ENCODE measurements at places on chromosomes 3 and 15.
A peak's percentile ranks its signal among the peaks of the same experiment; 100 is the strongest.

- no peak for DNase-seq
Measured at GRCh38 chr15:39888809-39889208, 31.3 kb downstream of the GPR176 start.

- peak; percentile 3 for DNase-seq
Measured at GRCh38 chr3:86969500-86970189, 21.3 kb downstream of the VGLL3 start.

- no peak for DNase-seq
Measured at GRCh38 chr3:119861681-119862080, 79.8 kb downstream of the NR1I2 start.

- no peak for DNase-seq
Measured at GRCh38 chr3:28575746-28576613, 227.4 kb upstream of the AZI2 start.

DNA sequence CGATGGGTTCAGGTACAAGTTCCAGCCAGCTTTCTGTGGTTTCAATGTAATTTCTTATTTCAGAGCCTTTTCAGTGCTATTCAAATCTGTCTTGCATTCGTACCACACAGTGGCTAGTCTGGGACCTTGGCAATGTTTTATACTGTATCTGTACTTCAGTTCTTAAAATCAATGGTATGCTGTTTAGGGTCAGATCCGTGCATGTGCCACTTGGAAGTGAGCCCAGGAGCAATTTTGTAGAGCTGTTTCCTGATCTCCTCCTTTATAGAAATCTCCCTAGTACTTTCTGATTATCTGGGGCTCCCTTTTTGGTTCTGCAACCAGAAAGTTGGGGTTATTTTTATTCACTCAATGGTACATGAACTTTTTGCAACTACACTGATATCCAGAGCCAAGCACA is 59.5 kb upstream of the NDUFB4 start:
- DNase-seq: no peak

DNA sequence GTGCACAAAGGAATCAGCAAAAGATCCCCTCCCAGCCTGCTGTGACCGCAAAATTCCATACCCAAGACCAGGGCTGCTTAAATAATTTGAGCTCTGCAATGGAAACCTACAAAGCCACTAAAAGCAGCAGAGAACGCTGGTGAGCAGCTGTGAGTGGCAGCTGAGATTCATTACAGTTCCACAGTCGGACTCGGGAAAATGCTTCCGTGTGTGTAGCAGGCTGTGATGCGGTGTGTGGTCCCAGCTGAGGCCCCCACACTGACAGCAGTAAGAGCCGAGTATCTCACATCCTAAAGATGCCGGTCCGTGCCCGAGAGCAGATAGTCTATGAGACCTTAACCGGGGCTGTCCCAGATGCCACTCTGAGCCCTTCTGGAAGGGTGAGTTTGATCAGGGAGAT is 37.4 kb downstream of the TM2D3 start:
- no peak for DNase-seq

DNA sequence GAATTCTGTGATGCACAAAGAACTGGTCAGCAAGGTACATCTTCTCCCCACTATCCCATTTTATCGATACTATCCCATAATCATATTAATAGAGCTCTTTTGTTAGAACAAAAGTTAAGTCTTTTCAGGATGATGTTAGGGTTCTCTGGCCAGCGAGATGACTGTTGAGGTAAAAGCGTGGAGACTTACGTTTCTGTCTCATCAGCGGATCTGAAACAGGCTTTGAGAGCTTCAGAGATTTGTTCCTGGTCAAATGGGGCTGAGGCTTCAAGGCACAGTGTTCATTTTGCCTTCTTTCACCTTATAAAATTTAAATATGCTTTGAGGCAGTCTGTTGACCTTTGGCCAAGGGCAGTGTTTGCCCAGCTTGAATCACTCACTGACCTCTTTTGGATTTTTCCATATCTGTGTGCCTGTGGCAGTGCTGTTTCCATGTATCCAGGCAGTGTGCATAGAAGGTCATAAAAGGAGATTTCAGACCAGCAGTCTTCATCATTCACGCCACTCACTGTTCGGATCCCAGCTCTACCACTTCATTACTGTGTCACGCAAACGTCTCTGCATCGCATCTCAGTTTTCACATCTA is 3.1 kb downstream of the ADAMTSL3 start:
- DNase-seq: no peak

DNA sequence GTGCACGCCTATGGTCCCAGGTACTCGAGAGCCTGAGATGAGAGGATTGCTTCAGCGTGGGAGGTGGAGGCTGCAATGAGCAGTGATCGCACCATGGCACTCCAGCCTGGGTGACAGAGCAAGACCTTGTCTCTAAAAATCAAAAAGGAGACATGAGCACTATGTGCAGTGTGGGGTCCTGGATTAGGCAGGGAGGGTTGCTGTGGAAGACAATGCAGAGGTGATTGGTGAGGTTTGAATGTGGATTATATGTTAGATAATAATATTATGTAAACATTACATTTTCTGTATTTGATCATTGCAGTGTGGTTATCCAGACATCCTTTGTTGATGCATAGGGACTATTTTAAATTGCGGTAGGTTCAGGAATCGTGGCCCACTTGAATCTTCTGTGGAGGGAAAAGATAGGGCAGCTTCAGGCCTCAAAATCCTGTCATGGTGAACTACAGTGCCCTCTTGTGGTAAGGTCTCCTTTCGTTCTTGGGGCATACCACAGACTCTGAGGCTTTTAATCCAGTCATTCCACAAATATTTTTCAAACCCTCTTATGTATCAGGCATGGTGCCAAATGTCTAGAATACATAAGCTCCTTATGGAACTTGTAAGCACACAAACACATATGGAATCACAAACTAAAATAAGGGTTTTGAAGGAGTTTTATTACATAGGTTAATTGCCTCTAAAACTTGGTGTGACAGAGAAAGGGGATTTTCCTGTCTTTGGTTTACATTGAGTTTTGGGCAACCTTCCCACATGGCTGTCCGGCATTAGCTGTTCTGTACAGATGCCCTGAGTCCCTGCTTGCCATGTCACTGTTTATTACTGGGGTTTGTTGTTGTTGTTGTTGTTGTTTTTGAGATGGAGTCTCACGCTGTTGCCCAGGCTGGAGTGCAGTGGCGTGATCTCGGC is 37.7 kb downstream of the GPD1L start:
- DNase-seq: peak; percentile 72

- DNase-seq: no peak
Measured at GRCh38 chr3:192831111-192831644, 86.5 kb downstream of the MB21D2 start.

DNA sequence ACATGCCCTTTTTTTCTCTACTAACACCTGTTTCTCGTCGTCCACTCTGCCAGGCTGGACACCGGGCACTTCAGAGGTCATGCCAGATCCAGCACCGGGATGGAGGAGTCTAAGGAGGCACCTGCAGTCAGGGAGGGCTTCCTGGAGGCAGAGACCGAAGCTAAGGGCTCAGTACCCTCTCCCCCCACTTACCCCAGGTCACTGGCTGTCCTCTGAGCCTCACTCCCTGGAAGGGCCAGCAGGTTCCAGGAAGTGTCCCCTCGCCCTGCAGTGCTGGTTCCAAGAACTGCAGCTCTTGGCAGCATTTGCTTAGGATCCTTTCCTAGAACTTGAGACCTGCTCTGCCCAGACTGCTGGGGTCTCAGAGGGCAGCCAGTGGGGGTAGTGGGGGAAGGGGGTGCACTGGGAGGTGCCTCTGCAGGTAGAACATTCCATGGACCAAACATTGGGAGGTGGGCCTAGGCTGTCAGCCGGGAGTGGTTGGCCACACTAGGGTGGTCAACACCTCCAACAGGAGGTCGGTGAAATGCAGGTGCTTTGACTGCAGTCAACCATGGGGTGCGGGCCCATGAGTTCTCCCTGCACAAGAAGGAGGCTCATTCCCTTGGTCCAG is 11.3 kb downstream of the CISH start:
- DNase-seq: no peak

- DNase-seq: peak; percentile 85
Measured at GRCh38 chr3:146308222-146308621, 57.3 kb upstream of the PLSCR4 start.
